ENCODE measurements at places on chromosomes 4 and X.
A peak's percentile ranks its signal among the peaks of the same experiment; 100 is the strongest.

- no peak for DNase-seq
Observed at GRCh38 chrX:24643116-24643515, 4.0 kb downstream of the PCYT1B start.

GRCh38 chr4:54930226-54930625, 195.2 kb downstream of the KDR start:
- no peak for DNase-seq

DNA sequence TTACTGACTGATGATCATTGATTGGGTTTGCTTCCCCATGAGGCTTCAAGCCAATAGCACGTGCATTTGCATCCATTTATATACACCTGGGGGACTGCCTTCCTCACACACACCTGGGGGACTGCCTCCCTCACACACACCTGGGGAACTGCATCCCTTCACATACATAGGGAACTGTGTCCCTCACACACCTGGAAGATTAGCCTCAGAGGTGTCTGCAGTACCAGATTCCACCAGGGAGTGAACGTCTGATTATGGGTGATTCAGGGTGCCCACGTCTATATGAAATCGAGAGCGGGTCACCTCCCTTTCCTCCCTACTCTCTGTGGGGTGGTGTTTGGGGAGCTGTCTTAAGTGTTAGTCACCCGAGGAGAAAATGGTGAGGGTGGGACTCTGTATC, 16.9 kb downstream of the CD99 start:
- DNase-seq, result no peak

DNA sequence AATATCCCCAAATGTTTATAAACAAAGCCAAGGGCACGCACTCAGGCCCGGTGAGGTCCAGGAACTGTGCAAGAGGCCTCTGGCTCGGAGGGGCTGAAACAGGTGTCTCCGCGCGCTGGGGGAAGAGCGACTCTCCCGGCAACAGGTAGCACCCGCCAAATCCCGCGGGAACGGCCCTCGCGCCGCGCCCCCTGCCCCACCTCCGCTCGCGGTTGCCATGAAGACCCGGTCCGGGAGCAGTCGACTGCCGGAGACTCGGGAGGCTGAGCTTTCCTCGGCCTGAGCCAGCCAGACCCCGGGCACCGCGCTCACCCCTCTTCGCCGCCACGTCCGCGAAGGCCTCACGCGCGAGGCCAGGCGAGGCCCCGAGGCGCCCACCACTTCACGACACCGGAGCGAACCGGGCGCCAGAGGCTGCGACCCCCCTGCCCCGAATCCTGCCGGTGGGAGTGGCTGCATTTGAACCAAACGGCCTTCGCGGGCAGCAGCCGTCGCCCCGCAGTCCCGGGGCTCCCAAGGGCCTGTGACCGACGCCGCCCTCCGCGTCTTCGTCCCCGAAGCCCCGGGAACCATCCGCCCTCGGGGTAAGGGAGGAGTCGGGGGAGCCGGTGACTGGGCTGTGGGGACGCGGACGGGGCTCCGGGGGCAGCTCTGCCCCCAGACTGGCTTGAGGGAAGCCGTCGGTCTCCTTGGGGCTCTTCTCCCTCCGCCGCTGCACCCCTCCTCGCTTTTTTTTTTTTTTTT, at the start of gene NSUN7:
NSUN7 (plus strand) TSS at position 239 of the 744 bp plus-strand sequence. CDS start 739 bp downstream, outside the sequence.
- peak; percentile 95 for DNase-seq
